Posterior vena cava (tissue), 2 donors: ENCODE measurements at places on chromosomes 7 and 10.

GRCh38 chr10:69362471-69362954 lies 54.2 kb downstream of the TACR2 start:
- no peak for DNase-seq

DNA sequence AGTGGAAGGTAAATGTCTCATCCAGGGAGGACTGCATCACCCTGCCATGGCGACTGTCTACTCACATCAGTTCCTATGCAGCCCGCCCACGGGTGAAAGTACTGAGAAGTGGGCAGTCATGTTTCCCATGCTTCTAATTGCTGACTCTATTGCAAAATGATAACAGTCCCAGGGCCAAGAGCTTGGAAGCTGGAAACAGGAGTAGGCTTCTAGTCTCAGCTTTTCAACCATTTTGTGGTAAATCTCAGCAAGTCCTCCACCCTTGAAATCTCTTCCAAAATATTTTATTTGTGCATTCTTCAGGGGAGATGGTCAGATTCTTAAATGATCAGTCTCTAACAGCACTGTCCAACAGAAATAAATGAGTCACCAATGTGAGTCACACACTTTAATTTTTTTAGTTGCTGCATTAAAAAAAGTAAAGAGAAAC lies 48.1 kb upstream of the TARP start:
- DNase-seq, result no peak

DNA sequence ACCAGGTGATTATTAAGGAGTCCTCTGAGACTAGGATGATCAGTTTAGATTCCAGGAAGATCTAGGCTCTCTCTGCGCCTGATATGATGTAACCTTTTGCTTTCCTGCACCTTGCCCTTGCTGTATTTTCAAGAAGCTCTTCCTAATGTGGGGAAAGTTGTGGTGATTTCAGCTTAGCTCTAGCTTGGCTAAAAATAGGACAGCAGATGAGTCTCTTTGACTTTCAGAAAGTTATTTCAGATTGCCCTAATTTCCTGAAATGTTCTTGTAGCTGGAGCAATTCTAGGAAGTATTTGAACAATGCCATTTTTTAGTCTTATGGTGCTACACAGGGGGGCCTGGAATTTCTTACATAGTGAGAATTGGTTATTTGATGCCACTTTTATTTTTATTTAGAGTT lies 3.8 kb downstream of the LCOR start:
- DNase-seq, result no peak

DNA sequence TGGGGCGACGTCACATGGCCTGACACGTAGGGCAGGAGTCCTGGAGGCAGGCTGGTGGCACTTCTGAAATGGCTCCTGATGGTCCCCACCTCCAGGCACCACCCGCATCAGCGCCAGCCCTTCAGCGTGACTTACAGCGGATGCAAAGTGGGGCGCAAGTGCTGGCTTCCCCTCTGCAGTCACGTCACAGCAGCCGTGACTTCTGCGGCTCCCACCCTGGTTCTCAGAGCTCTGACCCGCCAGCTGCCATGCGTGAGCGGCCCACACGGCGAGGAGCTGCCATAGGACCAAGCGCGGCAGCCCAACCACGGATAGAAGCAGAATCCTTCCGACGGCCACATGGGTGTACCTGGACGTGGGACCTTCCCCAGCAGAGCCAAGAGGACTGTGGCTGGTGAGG lies 159.0 kb downstream of the ELFN1 start:
- peak; percentile 56 for DNase-seq

GRCh38 chr7:83579740-83580139 lies 69.2 kb downstream of the SEMA3E start:
- DNase-seq, result no peak

DNA sequence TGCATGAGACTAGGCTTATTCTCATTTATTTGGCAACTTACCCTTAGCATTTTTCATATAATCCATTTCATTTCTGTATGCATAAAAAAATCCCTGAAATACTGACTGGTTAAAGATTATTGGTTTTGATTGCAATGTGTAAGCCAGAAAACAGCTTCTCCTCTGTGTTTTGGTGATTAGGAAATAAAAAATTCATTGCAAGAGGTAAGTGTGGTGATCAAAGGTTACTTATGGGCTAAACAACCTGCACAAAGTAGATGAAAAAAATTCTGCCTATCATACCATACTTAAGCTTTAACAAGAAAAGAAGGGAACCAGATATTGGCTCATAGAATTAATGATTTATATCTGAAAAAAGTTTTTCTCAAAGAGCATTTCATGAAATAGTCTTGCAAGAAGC lies 64.0 kb upstream of the TMEM168 start:
- no peak for DNase-seq

GRCh38 chr7:155287284-155287935 lies 10.3 kb upstream of the INSIG1 start:
- no peak for DNase-seq

DNA sequence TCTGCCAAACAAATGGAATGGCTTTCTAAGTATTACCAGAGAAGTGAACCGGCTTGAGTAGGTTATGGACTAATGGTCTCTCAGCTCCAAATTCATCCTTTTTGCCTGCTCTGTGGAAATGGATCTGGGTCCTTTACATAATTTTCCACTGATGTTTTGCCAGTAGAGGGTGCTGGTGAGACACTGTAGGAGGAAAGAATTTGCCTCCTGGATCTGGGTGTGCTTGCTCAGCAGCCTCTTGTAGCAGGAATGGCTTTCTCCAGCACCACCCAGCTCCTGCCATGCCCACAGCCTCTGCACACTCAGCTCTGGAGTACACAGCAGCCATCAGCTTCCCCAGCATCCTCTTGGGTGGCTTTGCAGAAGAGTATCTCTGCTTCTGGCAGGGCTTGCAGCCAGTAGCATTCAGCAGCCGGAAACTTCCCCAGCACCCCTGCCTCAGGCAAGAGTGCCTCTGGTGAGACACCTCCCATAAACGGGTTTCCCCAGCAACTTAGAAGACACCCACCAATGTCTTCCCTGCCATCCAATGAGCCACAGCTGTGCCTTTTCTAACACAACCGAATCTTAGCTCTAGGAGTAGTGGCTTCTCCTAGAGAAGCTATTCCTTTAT lies 235.0 kb upstream of the PLPP4 start:
- no peak for DNase-seq

- DNase-seq, result no peak
These were observed 85.2 kb downstream of the WDFY4 start for GRCh38 chr10:48769706-48770435.

DNA sequence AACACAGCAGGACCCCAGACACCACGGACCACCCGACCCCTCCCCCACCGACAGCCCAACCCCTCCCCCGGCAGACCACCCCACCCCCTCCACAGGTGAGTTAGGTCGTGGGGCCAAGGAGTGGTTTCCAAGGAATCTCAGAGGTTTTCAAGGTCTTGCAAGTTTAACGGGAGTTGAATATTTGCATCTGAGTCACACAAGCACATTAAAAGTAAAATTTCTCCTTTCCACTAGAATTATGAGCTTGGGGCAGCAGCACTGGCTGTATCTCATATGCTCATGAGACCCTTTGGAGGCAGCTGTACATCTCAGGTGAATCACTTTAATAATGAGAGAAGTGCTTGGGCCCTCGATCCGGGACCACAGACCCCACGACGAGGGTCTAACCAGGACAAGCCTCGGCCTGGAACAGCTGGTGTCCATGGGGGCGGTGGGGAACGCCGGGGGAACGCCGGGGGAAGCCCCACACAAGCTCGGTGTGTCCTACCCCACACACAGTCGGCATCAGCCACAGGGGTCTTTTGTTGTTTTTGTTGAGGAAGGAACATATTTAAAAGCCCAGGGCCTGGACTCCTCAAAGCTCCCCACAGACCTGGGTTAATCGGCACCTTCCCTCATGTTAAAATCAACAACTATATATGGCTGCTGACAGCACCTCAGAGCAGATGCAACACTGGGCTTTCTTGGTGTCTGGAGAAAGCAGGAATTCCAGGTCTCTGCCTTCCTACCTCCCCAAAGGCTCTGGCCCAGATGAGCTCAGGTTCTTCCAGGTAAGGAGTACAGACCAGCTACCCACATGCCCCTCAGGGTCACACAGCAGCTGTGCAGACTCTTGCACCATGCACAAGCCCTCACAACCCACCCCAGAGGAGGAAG lies 130.3 kb downstream of the DIP2C start:
- DNase-seq, result peak; percentile 40

- no peak for DNase-seq
These were observed 68.6 kb downstream of the SLC13A1 start for GRCh38 chr7:123131140-123131539.

- no peak for DNase-seq
These were observed 595.0 kb downstream of the ARL4A start for GRCh38 chr7:13282377-13282980.

- DNase-seq, result no peak
These were observed 303.9 kb downstream of the OTUD1 start for GRCh38 chr10:23742807-23743206.

DNA sequence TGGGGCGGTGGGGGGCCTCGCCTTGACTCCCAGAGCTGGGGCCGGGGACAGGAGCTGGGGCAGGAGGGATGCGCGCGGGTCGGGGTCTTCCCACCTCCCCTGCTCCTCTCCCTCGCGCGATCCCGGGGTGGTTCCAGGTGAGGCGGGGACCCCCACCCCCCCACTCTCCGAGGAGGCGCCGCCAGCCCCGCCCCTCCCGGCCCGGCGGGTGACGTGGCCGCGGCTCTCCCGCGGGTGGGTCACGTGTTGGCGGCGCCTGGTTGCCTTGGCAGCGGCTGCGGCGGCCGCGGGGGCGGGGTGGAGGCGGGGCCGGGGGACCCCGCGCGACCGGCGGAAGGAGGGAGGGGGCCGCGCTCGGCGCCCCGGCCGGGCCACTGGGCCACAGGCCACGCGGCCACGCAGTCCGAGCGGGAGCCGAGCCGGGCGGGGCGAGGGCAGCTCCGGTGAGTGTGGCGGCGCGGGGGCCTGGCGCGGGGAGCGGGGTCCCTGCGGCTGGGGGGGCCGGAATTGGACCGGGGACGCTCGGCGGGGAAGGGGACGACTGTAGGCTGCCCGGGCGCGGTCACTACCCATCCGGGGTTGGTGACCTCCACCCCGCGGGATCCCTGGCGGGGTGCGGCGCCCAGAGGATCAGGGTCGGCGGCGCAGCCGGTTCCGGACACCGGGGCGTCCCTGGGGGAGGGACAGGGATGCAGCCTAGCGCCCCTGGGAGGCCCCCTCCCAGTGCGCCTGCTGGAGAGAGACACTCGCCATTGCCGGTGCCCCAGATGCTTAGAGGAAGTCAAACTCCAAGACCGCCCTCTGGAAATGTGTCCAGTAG lies at the start of gene ORAI2:
ORAI2 (plus strand) TSS at position 357 of the 820 bp plus-strand sequence. CDS start 5,382 bp downstream, outside the sequence.
- peak; percentile 94 for DNase-seq

- no peak for DNase-seq
These were observed 157.3 kb upstream of the NPVF start for GRCh38 chr7:25385506-25386136.

GRCh38 chr7:50824882-50825281 lies 42.2 kb upstream of the GRB10 start:
- no peak for DNase-seq

DNA sequence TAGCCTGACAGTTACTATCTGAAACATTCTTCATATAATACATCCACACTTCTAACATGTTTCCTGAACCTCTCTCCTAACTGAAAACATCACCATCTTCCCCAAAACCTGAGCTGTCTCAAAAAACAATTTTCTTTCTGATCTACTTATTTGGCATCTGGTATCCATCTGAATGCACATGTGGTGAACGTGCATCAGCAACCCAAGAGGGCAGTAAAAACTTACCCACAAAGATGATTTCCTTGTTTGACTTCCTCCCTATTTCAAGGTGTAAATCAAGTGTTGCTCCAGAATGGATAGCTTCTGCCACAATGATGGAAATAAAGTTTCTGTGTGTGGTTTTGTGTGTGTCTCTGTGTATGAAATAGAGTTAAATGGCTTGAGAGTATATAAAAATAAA lies 500.4 kb downstream of the MAGI2 start:
- no peak for DNase-seq

DNA sequence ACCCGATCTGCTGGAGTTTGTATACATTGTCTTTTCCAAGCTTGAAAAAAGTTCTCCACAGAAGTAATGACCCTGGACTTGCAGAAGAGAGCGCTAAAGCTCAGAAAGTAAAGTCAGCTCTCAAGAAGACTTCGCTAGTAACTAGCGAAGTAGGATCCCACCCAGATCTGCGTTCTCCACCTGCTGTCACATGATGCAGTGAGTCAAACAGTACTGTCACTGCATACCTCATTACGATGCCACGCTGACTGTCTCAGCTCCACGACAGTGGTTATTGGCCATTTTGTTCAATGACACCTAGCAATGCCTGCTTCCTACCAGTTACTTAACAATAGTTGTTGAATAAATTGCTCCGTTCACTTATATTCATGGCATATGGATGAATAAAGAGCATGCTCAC lies 29.7 kb upstream of the SEC61G start:
- DNase-seq, result no peak

DNA sequence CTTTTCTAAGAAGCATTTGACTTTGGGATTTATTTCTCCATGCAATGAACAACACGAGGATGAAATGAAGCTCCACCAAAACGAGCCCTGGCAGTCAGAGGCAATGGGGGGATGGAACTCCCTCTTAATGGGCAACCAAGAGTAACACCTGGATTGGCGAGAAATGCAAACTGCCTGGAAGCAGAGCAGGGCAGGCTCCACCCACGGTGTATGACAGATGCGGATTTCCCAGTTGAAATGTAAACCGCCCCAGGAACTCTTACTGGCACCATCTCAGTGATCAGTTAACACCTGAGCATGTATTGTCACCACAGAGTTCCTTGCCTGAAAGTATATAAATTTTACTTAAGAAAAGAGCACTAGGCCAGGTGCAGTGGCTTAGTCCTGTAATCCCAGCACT lies 47.3 kb upstream of the AUTS2 start:
- no peak for DNase-seq

- no peak for DNase-seq
These were observed 93.4 kb downstream of the PIP4K2A start for GRCh38 chr10:22620929-22621328.

DNA sequence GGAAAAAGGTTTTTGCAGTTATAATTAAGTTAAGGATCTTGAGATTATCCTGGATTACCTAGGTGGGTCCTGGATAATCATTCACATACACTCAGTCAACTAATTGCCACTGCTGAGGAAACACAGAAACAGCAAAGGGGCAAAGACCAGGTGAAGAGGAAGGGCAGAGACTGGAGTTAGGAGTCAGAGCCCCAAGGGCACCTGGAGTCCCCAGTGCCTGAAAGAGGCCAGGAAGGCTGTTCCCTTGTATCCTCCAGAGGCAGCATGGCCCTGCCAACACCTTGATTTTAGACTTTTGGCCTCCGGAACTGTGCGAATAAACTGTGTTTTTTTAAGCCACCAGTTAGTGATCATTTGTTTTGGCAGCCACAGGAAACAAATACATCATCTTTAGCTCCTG lies 24.6 kb downstream of the PRR15 start:
- no peak for DNase-seq

GRCh38 chr10:116209781-116210180 lies 63.2 kb downstream of the GFRA1 start:
- DNase-seq, result no peak

GRCh38 chr7:156380261-156380660 lies 260.3 kb upstream of the RNF32 start:
- DNase-seq, result no peak

DNA sequence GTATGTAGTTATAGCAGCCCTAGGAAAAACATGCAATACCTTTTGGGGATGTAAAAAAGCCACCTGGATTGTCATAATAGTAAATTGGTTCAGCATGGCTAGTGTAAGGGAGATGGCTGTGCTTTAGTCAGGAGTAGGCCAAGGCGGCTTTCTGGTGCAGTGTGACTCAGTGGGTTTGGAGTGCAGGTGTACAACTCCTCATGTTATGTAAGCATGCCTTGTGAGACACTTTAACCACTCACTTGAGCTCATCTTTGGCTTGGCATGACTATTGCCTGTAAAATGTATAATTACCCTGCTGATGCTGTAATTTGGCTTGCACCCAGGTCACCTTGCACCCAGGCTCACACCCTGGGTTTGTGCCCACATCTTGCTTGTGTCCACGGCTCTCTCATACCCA lies 239.2 kb upstream of the GLI3 start:
- no peak for DNase-seq
